Amniotic stem cell (primary cell): ENCODE measurements at places on chromosomes 4 and X.

- DNase-seq = no peak
Observed at GRCh38 chr4:145389550-145389949, 92.1 kb upstream of the SMAD1 start.

DNA sequence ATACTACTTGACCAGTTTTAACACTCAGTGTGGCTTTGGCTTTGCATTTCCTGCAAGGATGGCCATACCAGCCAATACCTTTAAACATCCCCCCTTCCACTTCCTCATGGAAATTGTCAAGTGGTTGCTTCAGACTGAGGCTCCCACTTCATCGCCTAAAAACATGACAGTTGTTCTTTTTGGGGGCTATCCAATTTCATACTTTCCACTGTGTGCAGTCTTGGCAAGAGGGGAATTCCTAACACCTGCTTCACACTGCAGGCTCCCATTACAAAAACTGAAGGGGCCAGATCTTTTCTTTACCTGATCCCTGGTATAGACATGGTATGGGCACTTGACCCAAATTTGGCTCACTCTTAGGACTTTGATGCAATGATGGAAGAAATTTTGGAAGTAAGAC is 28.5 kb upstream of the TSR2 start:
- no peak for DNase-seq

DNA sequence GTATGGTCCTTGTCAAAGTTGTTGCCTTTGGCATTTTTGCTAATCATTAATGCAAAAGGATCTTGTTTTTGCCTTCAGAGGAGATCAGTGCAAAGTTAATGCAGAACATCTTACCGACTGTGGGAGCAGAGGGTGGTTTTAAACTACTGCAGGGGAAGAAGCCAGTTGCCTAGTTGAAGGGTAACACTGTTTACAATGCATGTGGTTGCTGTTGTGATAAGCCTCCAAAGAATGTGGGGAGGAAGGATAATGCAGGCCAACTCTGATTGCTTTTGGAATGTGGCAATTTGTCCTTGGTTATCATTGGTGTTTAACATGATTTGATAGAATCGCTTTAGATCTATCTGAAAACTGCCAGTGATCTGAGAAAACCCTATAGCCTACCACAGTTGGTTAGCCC is 204.3 kb upstream of the TLL1 start:
- DNase-seq = no peak

DNA sequence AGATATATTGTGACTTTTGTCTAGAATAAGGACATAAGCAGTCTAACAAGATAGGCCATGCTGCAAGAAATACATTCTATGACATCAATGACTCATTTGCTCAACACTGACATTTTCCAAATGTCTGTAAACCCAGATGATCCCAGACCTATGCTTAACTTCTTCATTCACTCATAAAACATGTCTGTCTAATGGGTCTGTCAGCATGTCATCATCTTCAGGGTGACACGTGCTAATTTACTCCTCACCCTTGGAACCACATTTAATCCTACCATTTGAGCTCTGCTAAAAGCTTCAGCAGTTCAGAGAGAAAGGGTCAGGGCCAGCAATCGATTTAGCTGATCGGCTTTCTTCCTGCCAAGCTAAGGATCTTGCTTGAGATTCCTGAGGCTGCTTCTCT is 109.4 kb upstream of the MAP3K15 start:
- DNase-seq = no peak

DNA sequence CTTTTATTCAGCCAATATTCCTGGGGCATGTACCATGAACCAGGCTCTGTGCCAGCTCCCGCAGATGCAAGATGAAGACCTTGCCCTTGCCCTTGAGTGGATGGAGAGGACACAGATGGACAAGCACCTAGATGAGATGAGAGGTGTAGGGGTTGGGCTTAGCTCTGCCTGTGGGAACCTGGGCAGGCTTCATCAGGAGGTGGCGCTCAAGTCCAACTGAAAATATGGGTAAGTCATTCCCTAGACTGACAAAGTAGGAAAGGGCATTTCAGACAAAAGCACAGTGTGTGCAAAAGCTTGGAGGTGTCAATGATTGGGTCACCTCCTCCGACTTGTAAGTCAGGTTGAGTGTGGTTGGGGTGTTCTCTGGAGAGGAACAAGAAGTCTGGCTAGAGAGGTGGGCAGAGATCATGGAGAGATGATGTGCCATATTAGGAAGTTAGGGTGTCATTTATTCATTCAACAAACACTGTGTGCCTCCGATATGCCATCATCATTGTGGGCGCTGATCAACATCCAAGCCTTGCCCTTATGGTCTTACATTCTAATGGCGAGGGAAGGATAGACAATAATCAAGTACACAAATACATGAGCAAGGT is 64.6 kb downstream of the ANAPC4 start:
- no peak for DNase-seq

DNA sequence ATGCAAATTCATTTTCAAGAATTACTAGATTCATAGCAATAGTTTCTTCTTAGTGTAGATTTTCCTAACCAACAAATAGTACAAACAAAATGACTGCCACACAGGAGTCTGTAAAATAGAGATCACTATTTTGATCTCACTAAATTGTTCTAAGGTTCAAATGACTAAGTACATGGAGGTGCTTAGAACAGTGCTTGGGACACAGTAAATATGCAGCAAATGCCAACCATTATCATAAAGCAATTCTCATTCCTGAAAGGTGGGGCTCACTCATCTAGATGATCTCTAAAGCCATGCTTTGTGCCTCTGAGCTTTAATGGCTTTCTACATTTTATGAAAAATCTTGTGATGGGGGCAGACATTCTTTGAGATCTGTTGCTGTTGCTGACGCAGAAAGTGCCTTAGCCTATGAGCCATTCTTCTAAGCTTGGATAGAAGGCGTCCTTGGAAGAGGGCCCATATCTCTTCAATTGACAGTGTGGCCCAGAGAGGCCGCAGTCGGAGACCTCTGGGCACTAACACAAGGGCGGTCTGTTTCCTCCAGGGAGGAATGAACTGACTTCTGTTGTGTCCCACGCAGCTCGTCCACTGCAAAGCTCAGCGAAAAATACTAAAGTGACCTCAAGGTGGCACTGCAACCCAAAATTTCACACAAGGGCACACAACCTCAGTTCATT is 23.5 kb downstream of the TLR10 start:
- peak; percentile 9 for DNase-seq

DNA sequence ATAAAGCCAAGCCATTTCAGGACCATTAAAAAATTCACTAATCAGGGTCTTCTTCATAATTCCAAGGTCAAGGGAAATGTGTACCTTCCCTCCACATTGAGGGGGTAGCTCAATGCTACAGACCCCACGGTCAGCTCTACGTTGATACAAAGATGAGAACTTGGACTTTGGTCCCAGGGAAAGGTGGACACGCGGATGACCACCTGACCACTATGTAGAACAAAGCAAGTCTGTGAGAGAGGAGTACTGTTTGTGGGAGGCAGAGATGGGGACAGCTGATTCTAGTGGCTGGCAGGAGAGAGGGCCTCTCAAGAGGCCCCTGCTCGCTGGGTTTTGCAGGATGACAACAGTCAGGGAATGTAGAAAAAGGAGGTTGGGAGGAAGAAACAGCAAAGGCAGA is 58.0 kb downstream of the SLC2A9 start:
- DNase-seq = no peak
